ENCODE measurements at places on chromosomes 6 and 20. TPM values are rescaled to one million over a fixed set of nuclear protein-coding genes. Genes with fewer than 3 reads are reported as not detected.

DNA sequence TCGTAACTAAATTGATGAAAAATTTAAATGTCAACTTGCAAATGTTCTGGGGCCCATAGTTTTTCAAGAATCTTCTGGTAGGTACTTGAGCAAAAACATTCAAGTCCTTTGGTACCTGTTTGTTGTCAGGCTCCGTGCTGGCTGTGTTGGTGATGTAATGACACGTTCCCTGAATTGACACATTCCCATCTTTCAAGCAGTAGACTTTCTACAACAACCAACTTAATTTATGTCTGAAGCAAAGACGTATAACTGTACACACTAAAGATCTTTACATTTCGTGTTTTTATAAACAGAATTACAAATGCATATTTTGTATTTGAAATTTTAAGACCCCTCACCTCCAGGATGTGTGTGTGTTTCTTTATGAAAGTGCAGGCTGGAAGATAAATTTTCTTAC lies 49.5 kb downstream of the NCOA3 start:
- DNase-seq, result no peak

- peak; percentile 98 for DNase-seq
Measured at GRCh38 chr20:51562332-51563173, 20.0 kb upstream of the NFATC2 start.

GRCh38 chr6:56101141-56101553 lies 146.2 kb downstream of the COL21A1 start:
- no peak for DNase-seq

GRCh38 chr6:108846101-108846500 lies 2.1 kb upstream of the ARMC2 start:
- DNase-seq, result no peak

Gene MOCS1
- total RNA-seq, result 13.7 TPM

Gene EEF1A2
- 858 TPM for total RNA-seq

Measured in tongue (tissue), 3 donors.